Left renal cortex interstitium (tissue), 4 donors: ENCODE measurements at places on chromosomes 11 and 22.
A peak's percentile ranks its signal among the peaks of the same experiment; 100 is the strongest.

DNA sequence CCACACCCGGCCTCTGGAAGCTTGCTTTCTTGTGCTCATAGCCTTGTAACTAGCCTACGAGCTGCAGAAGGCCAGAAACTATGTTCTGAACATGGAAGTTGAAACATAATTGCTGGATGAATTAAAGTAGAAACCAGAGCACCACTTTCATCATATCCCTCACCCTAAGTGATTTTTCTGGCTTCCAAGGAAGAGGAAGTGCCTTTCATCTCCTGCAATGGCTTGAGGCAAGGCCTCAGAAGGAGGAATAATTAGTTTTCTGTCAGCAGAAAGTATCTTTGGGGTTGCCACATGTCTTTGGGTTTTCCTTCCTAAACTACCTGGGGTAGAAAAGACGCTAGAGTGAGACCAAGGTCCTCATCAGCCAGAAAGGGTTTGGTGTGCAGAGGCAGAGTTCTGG is 14.5 kb downstream of the RPL27A start:
- no peak for DNase-seq

GRCh38 chr22:23534201-23534850 is 45.8 kb downstream of the IGLL1 start:
- no peak for DNase-seq

DNA sequence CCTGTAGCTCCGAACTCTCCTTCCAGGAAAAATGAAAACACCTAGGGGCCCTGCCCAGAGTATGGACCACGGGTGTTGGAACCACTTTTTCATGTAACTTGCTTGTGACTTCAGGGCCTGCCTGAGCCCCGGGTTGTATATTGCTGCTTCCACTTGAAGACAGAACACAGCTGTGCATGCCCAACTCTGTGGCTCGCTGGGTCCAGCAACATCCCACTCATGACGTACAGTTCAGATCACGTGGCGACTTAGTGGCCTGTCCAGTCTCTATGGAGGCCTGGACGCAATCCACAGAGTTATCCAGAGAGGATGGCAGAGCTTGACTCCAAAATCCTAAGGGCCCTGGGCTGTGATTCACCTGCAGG is 6.8 kb downstream of the C11orf21 start:
- no peak for DNase-seq

DNA sequence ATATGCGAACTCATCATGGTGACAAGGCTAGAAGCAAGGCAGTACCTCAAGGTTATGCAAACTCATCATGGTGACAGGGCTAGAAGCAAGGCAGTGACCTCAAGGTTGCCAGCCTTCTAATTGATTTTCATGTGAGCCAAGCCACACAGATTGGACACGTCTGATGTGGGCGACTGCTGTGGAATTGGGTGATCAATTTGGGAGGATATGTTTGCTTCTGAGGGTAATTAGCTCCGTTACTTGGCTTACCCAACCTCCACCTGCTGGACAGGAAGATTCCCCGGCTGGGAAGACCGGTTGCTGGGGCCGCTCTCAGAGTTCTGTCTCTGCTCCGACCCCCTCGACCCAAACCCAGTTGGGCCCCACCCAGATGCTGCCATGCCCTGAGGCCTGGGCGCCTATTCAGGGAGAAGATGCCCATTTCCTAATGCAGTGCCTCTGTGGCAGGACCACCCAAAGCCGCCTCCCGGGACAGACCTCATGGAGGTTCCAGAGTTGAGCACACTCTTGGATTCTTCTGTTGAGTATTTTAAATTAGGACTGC is 69.9 kb upstream of the SHANK2 start:
- DNase-seq, result no peak

DNA sequence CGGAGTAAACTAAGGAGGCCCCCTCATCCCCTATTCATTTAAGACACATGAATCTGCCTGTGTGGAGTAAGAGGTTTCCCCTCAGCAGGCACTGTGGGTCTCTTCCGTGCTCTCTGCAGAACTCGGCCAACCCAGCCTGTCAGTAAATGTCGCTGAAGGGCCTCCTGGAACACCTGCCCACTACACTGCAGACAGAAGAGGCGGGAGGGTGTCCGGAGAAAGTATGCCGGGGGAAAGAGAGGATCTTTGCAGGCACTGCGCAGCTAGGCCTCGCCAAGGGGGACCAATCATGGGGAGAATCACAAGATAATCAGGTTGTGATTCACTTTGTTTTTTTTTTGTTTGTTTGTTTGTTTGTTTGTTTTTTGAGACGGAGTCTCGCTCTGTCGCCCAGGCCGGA is 110.8 kb downstream of the MORC2 start:
- DNase-seq, result no peak

GRCh38 chr22:44158816-44159215 is 21.9 kb upstream of the PARVG start:
- no peak for DNase-seq

DNA sequence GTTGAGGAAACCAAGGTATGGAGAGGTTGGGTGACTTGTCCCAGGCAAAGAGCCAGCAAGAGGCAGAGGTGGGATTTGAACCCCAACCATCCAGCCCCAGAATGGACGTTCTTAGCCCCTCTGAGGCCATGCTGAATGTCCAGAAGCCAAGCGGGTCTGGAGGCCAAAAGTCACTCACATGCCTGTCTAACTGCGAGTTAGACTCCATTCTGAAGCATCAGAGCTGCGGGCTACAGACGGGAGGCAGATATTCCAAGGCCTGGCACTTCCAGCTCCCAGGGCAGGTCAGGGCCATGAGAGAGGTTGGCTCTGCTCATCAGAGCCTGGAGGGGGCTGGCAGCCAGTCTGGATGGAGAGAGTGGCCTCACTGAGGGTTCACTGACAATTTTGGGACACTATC is 616.5 kb downstream of the BRD1 start:
- no peak for DNase-seq

DNA sequence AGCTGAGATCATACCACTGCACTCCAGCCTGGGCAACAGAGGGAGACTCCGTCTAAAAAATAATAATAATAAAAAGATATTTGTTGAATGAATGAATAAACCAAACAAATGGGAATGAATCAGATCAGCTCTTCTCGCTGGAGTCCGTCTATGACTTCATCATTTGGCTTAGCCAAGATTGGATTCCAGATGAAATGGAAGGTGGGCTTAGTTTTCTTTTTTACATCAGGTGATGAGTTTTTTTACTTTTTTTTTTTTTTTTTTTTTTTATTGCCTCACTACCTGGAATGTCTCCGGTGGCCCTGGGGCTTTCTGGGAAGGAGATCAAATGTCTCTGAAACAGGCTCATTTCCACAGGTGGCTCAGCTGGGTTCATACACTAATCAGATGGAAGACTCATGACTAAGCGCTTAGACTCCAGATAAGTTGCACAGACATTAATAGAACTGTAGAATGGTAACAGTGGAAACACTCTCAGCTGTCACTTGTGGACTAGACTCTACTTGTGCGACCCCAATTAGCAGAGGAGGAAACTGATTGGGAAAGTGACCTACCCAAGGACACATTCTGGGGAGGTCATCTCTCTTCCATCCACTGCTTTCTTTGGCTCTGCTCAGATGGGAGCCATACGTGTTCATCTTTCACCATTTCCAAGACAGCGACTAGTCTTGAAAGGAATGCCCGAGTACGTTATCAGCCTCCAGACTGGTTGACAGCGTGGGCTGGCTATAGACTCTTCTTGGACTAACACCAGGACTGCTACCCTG is 20.5 kb upstream of the RBFOX2 start:
- DNase-seq, result no peak

GRCh38 chr22:47457021-47457420 is 694.6 kb downstream of the TBC1D22A start:
- DNase-seq, result no peak

DNA sequence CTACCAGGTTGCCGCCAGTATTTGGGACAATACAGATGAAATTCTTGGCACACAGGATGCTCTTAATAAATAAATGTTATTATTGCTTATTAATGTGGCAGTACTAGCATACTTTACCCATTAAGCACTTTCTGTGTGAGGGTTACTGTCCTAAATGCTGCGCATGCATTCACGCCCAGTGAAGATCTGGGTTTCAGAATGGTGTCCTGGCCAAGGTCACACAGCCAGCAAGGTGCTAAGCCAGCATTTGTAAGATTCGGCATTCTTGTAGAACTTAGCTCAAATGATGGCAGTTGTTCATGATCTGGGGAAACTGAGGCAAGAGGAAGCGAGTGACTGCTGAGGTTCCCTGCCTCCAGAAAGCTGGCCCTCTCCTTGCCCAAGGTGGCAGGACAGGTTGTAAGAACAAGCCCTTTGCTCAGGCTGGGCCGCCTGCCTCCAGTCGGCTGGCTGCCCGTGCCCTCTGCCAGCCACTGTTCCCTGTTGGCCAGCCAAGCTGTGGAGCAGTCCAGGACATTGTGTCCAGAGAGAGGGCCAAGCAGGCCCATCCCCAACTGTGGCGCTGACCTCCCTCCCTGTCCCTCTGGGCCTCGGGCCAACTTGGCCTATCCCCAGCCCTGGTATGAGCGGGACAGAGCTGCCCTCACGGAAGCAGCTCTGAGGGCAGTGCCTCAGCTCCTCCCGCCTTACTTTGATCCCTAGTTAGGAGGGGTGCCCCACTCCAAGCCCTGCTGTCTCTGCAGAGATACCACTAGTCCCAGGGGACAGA is 28.8 kb downstream of the TOB2 start:
- no peak for DNase-seq

DNA sequence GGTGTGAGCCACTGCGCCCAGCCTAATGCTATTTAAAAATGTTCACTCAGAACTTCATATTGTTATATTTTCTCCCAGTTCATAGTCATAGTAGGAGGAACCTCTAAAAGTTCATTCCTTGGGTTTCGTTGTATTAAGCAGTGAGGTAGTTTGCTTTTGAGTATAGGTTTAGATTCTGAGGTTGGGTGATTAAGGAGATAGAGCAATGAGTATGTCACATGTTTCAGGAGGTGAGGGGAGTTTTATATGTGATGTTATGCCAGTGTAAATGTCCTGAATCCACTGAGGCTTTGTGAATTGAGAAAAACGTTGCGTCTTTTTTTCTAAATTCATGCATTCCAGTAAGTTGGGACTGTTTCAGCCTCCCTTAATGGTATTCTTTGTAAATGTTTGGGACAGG is 4.2 kb downstream of the UBE2L3 start:
- no peak for DNase-seq

- DNase-seq, result no peak
These were observed 22.7 kb upstream of the OR4B1 start for GRCh38 chr11:48193876-48194275.

- peak; percentile 2 for DNase-seq
These were observed 29.6 kb downstream of the DHCR7 start for GRCh38 chr11:71418643-71419042.

GRCh38 chr11:45412521-45412920 is 126.4 kb upstream of the SYT13 start:
- DNase-seq, result no peak

GRCh38 chr22:38169116-38169515 is 12.5 kb downstream of the PLA2G6 start:
- no peak for DNase-seq

- DNase-seq, result no peak
These were observed 45.0 kb downstream of the FBLN1 start for GRCh38 chr22:45547731-45548130.

DNA sequence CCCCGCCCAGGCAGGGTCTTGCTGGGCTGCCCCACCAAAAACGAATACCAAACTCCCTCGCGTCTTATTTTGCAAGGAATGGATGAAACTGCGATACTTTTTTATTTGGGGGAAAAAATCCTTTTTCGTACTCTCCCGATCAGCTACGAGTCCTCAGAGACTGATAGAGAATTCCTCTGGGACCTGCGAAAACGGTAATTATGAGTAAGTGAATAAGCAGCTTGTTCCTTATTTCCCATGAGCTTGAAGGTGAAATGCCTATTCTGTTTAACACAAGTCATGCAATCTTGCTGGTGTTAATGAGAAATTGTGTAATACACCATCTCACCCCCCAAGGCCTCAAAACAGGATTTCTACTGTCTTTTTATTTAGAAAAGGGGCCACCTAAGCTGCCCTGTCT is 5.5 kb downstream of the GRK3 start:
- no peak for DNase-seq

- DNase-seq, result peak; percentile 56
These were observed 33.3 kb downstream of the DENND5A start for GRCh38 chr11:9231848-9232177.

- DNase-seq, result no peak
These were observed 221.8 kb downstream of the DDX10 start for GRCh38 chr11:108886660-108887009.

GRCh38 chr22:24845041-24845898 is 39.3 kb downstream of the SGSM1 start:
- no peak for DNase-seq

GRCh38 chr11:5293028-5293427 is 8.7 kb downstream of the OR51B4 start:
- no peak for DNase-seq

- DNase-seq, result no peak
These were observed 42.7 kb downstream of the SLC1A2 start for GRCh38 chr11:35376613-35377012.

DNA sequence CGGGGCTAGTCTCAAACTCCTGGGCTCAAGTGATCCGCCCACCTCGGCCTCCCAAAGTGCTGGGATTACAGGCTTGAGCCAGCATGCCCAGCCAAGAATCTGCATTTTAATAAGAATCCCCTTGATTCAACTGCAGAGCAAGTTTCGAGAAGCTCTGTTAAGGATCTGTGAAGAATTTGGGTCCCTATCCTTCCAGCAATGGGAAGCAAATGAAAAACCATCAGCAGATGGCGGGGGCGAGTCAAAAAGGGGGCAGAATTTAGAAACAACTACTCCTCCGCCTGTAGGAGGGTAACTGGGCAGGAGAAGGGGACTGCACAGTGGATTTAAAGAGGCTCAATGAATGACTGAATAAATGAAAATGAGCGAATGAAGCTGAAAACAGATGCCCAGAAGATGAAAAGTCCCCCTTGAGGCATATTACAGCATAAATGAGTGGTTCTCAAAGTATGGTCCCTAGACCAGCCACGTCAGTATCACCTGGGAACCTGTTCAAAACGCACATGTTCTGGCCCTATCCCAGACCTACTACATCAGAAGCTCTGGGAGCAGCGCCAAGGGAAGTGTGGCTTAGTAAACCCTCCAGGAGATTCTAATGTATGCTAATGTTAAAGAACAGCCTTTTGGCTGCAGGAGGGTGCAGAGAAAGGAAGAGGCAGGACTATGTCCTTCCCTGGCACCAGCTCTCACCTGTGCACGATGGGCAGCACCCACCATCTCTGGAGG is 15.0 kb downstream of the VWCE start:
- no peak for DNase-seq

- DNase-seq, result no peak
These were observed 218.4 kb downstream of the ADAMTS15 start for GRCh38 chr11:130666781-130667251.

- DNase-seq, result no peak
These were observed 134.3 kb downstream of the NECTIN1 start for GRCh38 chr11:119594639-119595249.

GRCh38 chr11:68352591-68352990 is 40.2 kb downstream of the LRP5 start:
- DNase-seq, result no peak
